Right cardiac atrium (tissue), 5 donors: ENCODE measurements at places on chromosomes 7 and 10. TPM values are rescaled to one million over a fixed set of nuclear protein-coding genes. Genes with fewer than 3 reads are reported as not detected.

DNA sequence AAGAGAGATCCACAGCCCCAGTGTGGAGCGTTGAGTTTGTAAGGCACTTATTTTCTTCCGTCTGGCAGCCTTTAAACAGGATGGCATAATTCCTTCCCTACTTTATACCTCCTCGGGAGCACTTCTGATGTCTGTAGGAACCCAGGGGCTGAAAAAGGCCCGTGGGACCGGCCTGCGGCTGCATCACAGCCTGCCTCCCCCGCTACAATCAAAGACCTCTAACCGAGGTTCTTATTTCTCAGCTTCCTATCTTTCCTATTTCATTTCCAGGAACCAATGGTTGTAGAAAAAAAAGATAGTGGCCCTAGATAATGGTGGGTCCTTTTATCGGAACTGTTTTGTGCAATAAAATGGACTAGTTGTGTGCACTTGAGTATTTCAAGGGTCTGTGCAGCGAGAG lies 4.1 kb upstream of the CTBP2 start:
- DNase-seq, result no peak

DNA sequence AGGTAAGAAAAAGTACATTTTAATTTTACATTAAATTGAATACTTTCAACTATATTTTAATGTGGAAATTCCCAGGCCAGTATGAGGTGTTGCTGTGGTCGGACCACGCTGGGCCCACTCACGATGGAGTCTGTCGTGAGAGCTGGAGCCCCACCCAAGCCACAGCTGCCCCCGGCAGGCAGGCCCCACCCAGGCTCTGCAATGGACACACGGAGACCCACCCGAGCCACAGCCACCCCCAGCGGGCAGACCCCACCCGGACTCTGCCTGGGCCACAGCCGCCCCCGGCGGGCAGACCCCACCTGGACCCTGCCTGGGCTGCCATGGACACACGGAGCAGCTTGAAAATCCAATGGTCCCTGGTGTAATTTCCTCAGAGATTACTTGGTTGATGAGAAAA lies 141.3 kb downstream of the PTPRN2 start:
- DNase-seq, result no peak

DNA sequence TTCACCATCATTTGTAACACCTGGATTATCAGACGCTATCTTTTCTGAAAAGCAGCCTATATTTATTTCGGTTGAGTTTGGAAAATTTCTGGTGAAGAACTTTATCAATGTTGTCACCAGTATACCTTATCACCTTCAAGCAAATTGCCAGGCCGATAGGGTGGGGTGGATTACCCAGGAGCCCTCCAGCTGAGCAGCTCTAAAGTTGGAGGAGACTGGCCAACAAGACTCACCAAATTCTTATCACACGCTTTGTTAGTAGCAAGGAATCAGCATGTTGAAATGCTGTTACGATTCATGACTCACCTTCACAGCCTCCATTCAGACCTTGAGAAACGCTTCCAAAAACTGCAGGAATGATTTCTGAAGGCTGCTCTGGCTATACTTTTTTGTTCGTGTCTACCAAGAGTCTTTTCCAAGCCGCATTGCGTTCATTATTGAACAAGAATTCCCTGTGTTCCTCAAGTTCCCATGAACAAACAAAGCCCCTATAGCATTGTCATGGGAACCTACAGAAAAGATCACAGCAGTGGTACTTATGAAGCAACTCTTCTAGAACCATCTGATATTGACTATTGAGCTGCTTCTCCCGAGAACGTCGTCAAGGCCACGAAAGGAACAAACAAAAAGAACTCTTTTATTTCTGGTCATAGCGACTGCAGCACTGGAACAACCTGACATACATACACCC lies 291.4 kb downstream of the SFMBT2 start:
- no peak for DNase-seq

GRCh38 chr10:49478819-49479218 lies 60.1 kb downstream of the ERCC6 start:
- DNase-seq, result no peak

DNA sequence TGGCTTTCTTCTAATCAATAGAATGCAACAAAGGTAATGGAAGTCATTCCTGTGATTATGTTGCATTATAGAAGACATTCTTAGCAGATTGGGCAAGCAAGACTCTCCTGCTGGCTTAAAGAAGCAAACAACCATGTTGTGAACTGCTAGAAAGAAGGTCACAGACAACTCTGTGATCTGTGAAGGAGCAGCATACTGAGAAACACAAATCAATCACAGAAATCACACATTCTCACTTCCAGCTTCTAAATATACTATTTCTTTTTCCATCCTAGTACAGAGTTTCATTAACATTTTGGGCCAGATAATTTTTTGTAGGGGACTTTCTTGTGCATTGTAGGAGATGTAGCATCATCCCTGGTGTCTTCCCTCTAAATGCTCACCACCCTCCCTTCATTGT lies 28.0 kb upstream of the PALS2 start:
- DNase-seq, result no peak

DNA sequence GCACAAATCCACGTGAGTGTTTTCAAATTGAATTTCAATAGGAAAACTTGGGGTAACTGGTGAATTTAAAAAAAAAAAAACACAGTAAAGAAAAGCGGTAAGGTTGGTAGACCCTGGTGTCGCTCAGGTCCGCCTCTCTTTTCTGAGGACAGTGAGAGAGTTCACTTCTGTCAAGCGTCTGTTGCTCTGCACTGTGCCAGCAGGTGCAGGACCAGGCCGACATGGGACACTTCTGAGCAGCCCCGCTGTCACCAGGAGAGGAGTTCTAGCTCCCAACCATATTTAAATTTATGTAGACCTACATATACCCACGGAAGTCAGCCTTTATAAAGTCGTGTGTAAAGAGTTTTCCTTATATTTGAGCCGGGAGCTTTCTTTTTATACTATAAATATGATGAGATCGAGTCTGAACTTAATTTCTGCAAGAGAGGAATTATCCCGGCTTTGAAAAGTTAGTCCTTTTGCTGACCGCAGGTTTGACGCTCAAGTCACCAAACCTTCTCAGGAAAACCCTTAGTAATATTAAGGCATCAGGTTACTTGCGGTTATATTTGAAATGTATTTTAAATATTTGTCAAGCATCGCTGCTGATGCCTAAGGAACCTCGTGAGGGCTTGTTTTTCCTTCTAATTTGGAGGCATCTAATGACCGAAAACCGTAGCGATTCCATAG lies 531 bp downstream of the IKZF1 start:
- DNase-seq, result no peak

DNA sequence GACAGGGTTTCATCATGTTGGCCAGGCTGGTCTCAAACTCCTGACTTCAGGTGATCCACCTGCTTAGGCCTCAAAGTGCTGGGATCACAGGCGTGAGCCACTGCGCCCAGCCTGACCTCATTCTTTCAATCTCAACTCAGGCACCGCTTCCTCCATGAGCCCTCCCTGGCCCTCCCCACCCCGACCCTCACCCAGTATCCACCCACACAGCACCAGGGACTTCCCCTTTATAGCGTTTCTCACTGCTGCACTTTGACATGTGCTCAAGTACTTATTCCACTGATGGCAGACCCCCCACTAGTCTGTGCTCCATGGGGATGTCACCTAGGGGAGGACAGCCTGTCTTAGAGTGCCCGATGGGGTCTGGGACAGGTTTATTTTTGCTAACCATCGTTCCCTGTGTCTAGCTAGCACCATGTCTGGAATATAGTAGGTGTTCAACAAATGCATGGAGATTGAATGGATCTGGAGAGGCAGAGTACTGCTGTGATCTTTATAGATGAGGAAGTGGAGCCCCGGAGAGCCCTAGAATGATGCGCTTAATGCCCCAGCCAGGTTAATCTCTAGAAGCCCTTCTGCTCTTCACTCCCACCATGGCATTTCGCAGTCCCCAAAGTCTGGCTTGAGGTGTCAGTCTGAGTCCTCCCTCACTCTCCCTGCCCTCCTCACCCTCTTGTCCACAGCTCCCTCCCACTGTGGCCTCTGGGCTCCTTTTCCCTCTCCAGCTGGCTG lies 258.8 kb downstream of the RPS24 start:
- DNase-seq, result no peak

DNA sequence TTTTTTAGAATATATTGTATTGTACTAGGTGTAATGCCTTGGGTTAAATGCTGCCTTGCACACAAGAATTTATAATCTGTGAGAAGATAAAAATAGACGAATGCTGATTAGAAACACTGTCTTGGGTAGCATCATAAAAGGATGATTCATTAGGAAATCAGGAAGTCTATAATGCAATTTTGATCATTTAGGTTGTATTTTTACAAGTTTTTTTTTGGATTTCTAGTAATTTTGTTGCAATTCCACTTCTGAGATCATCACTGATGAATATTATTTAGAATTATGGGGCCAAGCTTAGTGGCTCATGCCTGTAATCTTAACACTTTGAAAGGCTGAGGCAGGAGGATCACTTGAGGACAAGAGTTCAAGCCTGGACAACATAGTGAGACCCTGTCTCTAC lies 29.6 kb downstream of the WBP1L start:
- no peak for DNase-seq

DNA sequence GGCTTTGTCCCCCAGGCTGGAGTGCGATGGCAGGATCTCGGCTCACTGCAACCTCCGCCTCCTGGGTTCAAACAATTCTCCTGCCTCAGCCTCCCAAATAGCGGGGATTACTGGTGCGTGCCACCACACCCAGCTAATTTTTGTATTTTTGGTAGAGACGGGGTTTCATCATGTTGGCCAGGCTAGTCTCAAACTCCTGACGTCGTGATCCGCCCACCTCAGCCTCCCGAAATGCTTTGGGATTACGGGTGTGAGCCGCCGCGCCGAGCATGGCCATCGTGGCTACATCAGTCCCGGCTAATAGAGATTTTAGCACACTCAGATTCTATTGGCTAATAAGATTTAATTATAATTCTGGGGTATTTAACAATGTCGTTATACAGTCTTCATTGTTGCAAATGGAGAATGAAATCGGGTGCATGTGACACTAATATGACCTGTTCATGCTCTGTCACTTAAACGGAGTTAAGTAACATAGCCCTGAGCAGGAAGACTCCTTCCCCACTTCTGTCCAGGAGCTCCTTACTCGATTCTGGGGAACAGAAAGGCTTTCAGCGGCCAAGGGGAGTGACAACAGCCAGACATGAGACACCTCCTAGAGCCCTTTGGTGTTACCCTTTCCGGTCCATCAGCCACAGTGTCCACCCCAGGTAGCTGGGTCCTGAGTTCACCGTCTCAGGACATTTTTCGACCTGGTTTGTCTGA lies 40.9 kb upstream of the FAM20C start:
- no peak for DNase-seq

DNA sequence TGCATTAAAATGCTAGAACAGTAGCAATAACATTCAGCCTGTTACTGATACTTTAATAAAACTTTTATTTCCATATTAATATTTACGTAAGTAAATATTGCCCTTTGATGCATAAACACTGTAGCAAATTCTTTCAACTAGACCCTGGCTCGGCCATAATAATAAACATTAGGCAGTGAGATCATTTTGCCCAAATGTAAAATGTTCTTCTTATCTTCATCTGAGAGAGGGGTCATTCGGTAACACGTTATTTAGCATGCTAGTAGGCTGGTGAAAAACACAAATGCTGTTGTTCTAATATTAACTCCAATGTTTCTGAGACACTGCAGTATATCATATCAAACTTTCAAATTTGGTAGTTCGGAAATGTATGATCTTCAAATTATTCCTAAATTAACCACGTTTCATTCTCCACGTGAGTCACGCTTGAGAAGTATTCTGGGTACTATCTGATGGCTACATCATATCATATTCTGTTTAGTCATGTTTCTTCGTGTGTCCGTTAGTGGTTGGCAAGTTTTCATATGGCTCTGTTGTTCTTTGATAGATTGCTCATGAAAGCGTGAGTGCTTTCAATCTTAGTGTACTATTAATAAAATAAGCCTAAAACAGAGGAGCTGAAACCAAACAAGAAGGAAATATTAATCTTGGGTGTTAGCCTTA lies 145.8 kb downstream of the NSUN6 start:
- no peak for DNase-seq

- no peak for DNase-seq
These were observed 268.7 kb downstream of the SEMA3A start for GRCh38 chr7:83925860-83926259.

DNA sequence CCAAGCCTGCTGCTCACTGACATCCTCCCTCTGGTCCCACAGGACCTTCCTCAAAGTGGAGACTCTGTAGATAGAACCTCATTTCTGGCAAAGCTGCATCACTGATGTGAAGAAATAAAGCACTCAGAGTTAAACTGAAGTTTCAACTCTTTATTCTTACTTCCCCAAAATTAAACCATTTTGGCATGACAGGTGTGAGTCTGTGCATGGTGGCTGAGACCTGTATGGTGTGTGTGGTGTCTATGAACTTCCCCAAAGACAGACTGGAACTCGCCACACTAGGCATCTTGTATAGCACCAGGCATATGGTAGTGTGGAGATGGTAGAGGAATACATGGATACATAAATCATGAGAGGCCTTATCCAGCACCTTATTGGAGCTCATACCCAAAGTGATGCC lies 6.6 kb upstream of the WDFY4 start:
- no peak for DNase-seq

- DNase-seq, result no peak
These were observed 20.2 kb upstream of the FHIP2A start for GRCh38 chr10:114801411-114801813.

- no peak for DNase-seq
These were observed 19.9 kb downstream of the KLF6 start for GRCh38 chr10:3765146-3765545.

GRCh38 chr7:353746-354325 lies 63.9 kb downstream of the FOXL3 start:
- DNase-seq, result peak; percentile 52

The SH3PXD2A gene
- total RNA-seq, result 30.9 TPM

The KCND2 gene
- total RNA-seq, result not detected

The RET gene
- total RNA-seq, result 0.26 TPM

The OR2A42 gene
- not detected for total RNA-seq

The SEMA3E gene
- 0.23 TPM for total RNA-seq

The TMEM196 gene
- total RNA-seq, result not detected

The CAMK1D gene
- 28.6 TPM for total RNA-seq

The LIPK gene
- not detected for total RNA-seq

The VAX1 gene
- not detected for total RNA-seq

The EN2 gene
- not detected for total RNA-seq

The UNCX gene
- not detected for total RNA-seq

The SVOPL gene
- not detected for total RNA-seq
